Ecto neural progenitor cell (in vitro differentiated cells): ENCODE measurements at places on chromosomes 16 and 17.

GRCh38 chr17:35377706-35378105 lies 4.3 kb upstream of the SLFN11 start:
- DNase-seq, result no peak

GRCh38 chr16:31704138-31704537 lies 169.5 kb upstream of the ZNF267 start:
- no peak for DNase-seq

- DNase-seq, result no peak
Measured at GRCh38 chr16:82201351-82201750, 31.3 kb upstream of the MPHOSPH6 start.

DNA sequence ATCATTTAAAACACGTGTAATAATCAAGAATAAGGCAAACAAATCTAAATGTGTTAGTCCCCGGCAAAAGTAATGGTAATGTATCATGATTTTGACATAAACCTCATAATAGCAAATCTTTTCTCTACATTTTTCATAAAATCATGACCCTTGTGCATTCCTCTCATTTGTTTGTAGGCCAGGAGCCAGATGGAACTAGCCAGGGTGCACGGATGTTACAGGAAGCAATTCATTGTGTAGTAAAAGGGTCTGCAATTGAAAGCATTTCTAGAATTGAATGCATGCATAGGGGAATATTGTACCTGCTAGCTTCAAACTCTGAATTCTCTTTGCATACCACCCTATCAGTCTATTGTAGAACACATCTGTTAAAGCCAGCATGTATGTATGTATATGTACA lies 66.6 kb downstream of the CNTNAP4 start:
- DNase-seq, result no peak

- no peak for DNase-seq
Measured at GRCh38 chr17:61331886-61332285, 67.8 kb upstream of the TBX2 start.

DNA sequence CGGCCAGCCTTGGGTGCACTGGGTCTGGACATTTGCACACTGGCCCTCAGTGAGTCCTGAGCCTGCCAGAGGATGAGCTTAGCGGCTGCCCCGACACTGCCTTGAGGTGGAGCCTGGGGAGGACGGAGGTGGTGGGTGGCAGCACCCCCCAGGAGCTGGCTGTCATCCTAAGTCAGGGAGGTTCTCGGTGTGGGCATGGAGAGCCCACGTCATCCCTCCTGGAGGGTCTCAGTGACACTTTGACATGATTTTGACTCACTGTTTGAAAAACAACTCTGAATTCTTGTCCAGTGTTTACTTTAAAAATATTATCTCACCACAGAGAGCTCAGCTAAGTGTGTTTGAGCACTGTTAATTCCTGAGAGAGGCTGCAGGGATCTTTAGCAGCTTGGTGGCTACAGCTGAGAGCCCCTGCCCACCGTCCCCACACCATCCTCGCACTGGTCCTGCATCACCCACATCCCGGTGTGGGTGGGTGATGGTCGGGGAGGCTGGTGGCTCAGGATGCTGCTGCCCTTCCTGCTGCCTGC lies 63.1 kb downstream of the BANP start:
- DNase-seq, result no peak

DNA sequence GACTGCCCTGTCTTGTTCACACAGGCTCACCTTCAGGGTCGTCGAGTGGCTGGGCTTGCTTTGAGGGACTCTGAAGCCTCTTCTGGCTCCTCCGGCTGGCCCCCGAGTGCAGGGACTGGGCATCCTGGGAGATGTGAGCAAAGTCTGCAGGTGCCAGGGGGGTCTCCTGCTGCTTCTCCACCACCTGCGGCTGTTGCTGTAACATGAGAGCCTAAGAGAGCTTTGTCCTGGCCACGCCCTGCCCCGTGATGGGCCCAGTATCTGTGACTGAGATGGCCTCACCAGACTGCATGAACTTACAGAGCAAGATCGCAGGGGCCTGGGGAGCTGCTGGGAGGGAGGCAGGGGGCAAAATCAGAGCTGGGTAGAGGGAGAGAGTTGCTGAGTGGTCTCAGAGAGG lies 12.5 kb downstream of the ERN2 start:
- peak; percentile 56 for DNase-seq

GRCh38 chr16:88086571-88087516 lies 135.6 kb downstream of the BANP start:
- DNase-seq, result no peak

GRCh38 chr16:50611332-50611934 lies 63.2 kb downstream of the NKD1 start:
- no peak for DNase-seq

DNA sequence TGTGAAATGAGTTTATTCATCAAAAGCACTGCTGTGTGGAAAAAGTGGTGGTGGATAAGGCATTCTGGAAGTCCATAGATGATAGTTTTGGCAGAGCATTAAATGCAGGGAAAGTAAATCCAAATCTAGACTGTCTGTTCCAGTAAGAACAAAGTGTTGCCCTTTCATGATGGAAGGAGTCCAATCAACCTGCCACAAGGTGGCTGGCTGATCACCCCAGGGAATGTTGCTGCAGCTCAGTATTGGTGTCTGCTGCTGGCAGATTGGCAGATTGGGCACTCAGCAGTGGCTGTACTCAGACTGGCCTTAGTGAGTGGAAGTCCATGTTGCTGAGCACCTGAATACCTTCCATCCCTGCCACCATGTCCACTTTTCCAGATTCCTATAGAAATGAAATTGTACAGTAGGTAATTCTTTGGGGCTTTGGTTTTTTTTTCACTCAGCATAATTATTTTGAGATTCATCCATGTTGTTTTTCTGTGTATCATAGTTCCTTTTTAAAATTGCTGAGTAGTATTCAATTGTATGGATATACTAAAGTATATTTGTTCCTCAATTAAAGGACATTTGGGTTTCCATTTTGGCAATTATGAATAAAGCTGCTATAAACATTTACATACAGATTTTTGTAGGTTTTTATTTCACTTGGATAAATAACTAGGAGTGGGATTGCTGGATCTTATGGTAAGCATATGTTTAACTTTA lies 14.3 kb downstream of the DYNLL2 start:
- no peak for DNase-seq

DNA sequence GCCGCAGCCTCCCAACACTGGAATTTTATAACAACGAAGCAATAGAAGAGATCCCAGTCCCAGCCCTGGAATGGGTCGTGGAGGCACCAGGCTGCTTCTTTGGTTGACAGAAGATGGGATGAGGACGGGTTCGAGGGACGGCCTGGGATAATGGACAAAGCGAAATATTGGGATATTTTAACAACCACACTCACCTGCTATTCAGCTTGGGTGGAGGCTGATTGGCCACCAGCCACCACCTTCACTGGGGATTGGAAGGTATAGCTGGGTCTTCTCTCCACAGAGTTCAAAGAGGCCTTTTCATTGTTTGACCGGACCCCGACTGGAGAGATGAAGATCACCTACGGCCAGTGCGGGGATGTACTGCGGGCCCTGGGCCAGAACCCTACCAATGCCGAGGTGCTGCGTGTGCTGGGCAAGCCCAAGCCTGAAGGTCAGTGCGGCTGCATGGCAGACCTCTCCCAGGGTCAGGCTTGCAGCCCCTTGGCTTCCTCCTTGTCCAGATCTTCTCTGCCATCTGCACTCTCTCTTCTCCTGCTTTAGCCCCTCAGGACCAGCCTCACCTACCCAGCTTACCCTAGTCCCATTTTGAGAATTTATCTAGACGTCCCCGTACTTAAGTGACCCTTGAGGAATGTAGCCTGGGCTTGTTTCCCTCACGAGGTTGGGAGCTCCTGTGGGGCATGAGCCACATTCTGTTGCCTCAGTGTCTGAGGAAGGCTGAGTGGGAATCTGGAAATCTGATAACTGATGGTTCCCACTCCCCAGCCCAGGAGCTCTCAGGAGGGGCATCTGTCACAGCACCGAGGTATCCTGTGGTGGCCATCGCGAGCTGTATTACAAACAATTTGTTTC lies 10.7 kb downstream of the MYL4 start:
- no peak for DNase-seq

GRCh38 chr16:4987250-4987579 lies 29.1 kb downstream of the SEC14L5 start:
- no peak for DNase-seq

DNA sequence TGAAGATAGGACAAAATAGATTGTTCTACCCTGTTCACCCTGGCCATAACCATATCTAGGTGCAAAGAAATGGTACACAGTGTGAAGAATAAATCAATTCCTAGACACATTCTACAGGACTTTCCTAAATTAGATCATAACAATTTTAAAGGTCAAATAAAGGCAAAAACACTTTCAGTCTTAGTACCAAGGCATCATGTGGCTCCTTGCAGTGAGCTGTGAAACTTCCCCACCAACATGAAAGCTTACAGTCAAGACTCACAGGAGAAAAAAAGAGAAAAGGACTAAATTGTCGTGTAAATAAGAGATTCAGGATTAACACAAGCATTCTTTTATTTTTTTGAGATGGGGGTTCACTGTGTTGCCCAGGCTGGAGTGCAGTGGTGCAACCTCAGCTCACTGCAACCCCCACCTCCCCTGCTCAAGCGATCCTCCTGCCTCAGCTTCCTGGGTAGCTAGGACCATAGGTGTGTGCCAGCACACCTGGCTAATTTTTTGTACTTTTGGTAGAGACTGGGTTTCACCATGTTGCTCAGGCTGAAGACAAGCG lies 14.2 kb downstream of the NSMCE1 start:
- no peak for DNase-seq

DNA sequence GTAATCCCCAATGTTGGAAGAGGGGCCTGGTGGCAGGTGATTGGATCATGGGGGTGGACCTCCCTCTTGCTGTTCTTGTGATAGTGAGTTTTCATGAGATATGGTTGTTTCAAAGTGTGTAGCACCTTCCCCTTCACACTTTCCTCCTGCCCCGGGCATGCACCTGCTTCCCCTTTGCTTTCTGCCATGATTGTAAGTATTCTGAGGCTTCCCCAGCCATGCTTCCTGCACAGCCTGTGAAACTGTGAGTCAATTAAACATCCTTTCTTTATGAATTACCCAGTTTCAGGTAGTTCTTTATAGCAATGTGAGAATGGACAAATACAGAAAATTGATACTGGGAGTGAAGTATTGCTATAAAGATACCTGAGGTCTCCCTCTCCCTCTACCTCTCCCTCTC lies 29.4 kb downstream of the RNF112 start:
- DNase-seq, result no peak

GRCh38 chr16:67243481-67243880 lies 3.8 kb downstream of the FHOD1 start:
- DNase-seq, result no peak

DNA sequence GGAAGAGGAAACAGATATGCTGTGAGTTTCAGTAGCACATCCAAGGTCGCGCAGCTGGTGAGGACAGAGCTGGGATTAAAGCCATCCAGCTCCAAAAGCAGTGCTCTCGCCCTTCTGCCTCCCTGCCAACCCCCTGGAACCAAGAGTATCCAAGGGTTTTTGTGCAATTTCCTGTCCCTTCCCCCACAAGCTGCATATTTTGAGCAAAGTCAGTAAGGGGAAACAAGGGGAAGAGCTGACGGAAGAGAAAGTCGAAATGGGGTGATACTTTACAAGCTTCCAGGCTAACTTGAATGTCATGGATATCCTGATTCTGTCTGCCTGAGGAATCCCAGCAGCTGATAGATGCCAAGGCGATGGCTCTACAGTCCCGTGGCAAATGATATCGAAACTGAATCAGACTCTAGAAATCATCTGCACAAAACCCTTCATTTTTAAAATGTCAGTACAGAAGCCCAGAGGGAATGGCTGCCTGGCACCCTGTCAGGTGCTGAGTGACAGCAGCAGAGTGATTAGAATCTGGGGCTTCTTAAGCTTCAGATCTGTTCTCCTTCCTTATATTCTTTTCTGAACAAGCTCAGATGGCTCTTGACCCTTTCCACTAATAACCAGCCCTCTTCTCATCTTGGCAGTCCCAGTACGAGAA lies 42.9 kb upstream of the TEKT3 start:
- no peak for DNase-seq

DNA sequence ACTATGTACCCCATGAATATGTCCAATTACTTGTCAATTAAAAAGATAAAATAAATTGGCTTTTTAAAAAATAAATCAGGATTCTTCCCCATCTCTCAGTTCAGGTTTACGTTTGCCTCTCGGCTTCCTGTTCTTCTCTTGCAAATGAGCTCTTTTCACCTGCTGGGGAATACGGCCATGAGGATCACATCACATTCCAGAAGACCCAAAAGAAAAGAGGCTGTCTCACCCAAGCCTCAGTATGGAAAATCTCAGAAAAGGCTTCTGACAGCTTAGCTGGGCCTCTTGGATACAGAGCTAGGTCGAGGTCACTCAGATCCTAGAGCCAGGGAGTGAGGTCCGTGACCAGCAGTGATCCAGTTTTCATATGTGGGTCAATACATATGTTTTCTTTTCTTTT lies 171.2 kb upstream of the SDK2 start:
- DNase-seq, result no peak

GRCh38 chr16:47016700-47017133 lies 43.2 kb upstream of the DNAJA2 start:
- DNase-seq, result no peak

GRCh38 chr17:82374626-82375331 lies 3.2 kb downstream of the UTS2R start:
- no peak for DNase-seq

DNA sequence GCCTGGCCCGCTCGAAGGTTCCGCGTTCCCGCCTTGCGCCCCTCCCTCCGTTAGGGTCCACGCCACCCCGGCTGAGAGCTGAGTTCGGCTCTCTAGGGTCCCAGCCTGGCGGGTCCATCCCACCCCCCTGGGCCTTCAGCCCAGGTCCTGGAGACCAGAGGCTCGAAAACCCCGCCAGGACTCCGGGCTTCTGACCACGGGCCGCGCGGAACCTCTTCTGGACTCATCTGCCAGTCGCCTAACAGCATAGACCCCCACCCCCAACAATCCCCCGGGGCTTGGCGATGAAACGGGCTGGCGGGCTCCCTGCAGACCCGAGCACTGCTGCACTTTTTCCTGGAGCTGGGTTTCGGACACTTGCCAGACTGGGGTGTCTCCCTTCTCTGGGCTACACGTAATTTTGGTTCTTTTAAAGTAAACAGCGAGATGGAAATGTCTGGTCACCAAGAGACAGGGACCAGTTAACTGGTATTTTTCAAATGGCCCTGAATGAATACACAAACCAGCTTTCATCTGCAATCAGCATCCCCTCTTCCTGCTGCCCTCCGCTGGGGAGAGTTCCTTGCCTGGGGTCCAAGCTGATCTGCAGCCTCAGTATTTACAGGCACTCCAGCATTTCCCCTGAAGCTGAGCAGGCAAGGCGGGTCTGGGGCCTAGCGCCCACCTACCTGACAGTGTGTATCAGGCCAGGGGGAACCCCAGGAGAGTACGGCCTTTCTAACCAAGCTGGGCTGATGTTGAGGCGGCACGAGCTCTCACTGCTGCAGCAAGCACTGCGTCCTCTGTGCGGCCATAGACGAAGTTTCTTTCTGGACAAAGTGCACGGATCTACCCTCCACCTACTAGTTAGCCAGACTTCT lies 639 bp upstream of the TRIM65 start:
- DNase-seq, result no peak

DNA sequence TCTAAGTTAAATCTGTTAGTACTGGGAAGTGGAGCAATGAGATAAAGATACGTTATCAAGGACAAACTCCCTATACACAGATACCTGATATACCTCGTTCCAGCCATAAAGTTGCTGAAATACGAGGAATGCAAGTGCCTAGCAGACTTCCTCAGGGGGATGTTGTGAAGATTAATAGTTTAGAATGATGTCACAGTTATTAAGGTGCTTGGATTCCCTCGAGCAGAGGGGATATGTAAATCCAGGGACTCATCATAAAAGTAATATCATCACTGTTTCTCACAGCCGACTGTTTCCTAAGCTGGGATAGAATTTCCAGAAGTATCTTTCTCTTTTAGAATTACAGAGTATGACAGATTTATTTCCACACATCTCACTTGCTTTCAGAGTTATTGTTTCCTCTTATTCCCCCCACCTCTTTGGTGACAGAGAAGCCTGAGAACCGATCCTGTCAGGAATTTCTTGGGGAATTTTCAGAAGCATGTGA lies 28.4 kb upstream of the ZFHX3 start:
- DNase-seq, result no peak
